ENCODE measurements at places on chromosomes 16 and 17. TPM values are rescaled to one million over a fixed set of nuclear protein-coding genes. Genes with fewer than 3 reads are reported as not detected.

DNA sequence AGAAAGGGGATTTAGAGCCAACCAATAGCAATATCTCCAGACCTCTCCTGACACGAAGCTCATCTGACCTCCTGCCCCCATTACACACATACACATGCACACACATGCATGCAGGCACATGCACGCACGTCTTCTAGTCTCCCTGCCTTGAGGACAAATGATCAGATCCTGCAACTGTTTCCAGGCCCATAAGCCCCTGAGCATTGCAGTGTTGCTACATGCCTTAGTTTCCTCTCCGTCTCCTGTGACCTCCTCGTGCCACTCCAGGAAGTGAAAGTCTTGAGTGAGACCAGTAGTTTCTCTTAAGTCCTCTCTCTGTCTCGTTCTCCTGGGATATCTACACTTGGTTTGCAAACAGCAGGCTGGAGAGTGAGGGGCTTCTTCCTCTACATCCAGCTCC, 8.2 kb downstream of the CIITA start:
- no peak for DNase-seq

DNA sequence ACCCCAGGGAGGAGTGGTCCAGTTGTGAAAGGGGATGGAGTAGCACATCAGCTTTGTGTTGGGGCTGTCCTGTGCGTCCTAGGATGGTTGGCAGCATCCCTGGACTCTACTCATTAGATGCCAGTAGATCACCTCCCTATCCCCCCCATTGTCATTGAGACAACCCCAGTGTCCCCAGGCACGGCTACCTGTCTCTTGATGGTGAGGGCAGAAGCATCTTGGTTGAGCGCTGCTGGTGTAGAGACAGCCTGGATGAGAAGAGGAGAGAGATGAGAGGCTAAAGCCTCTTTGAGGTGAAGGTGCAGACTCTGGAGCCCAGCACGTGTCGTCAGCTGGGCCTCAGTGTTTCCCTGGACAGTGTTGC, 55.4 kb downstream of the TNFRSF13B start:
- DNase-seq: no peak

DNA sequence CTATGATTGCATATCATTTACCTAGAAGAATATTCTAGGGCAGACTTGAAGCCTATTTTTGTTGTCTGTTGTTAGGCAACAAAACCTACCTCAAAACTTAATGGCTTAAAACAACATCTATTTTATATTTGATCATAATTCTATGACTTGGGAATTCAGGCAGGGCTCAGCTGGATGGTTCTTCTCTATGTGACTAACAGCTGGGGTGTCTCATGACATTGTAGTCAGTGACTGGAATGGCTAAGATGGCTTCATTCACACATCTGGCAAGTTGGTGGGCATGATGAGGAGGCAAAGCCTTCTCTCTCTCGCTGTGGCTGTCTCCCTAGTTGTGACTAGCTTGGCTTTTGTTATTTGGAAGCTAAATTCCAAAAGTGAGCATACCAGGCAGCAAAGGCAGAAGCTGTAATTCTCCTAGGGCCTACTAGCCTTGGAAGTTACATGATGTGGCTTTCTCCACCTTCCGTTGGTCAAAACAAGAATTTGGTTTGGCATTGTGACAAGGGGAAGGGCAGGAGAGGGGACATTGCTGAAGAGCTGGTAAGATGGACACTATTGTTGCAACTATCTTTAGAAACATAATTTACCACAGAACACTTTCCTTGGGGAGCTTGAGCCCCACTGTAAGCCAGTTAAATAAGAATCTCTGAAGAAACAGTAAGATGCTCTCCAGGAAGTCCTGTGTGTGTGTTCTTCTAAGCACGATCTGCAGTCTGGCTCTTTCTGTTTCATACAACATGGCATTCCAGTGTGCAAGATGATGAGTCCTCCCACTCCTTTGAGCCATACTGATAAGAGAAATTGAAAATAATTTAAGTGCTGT, 39.4 kb downstream of the ZNRF1 start:
- DNase-seq: no peak

- DNase-seq: no peak
Measured at GRCh38 chr17:20206068-20206467, 196.9 kb downstream of the SPECC1 start.

GRCh38 chr17:55407641-55408566, 13.7 kb downstream of the MMD start:
- no peak for DNase-seq

DNA sequence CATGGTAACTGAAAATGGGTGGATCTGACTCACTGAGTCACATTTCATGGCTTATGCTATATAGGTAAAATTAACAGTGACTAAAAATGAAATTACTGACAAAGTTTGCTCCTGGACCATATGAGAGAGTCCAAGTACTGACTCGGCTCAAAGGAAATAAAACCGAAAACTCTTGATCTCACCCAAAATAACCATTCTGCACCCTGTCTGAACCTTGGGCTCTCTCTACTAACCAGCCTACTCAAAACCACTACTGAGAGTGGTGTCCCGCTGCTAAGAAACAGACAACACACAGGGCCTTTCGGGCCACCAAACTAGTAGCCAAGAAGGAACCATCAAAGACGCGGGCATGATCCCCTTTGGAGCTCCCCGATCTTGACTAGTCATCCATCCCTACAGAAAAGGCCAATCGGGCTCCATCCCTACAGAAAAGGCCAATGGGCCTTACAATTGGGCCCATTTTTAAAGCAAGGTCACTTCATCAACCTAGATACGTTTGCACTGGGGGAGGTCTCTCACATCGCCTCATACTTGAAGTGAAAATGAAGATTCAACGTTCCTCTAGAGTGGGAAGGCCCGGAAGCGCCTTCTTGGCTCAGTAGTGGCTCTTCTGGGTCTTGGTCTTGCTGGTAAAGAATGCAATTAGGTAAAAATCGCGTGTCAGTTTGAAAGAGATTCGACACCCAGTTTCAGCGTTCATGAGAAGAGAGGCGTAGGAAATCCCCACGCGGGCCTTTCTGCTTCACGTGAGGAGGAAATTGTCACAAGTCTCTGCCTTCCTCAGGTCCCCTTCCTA, 720 bp upstream of the ZPBP2 start:
- no peak for DNase-seq

DNA sequence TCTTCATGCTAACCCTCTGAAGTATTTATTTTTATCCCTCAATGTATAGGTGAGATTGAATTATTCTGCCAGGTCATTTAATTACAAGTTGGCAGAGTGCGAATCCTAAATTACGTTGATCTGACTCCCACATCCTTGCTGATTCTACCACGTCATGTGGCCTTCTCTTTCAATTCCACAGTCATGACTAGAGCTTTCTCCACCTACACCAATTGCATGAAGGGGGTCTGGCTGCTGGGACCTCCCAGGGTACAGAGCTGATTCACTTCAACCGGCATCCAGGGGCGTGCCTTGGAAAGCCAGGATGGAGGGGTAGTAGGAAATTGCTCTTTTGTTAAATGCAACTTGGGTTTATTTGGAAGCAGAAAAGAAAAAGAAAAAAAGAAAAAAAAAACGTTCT, 41.1 kb upstream of the CDH13 start:
- no peak for DNase-seq

DNA sequence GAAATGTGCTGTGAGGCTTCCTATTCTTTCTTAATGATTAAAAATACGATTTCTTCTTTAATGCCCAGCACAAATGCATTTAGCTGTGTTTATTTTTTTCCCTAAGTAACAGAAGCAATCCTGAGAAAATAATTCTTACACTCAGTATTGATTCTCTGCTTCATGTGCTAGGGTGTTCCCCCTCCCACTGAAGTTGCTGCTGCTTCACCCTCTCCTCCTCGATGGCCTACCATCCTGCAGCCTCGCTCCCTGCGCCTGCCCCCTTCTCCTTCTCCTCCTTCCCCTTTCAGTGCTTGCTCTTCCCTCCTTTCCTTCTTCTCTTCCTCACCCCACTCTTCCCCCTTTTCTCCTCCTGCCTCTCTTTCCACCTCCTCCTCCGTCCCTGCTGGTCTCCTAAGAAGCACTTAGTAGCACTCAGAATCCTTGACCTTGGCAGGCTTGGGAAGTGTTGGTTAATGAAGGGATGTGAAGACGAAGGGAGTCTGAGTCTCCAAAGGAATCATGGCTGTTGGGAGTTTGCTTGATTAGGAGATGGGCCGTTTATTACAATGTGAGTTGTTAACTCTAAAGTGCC, 119.7 kb downstream of the RPTOR start:
- DNase-seq: no peak

JUP gene
- 15.8 TPM for total RNA-seq

LHX1 gene
- 5.4 TPM for total RNA-seq

TPSG1 gene
- total RNA-seq: not detected

Data from spinal cord (tissue), 10 donors.